Ascending aorta (tissue), 2 donors: ENCODE measurements at places on chromosomes 13 and 19. TPM values are rescaled to one million over a fixed set of nuclear protein-coding genes. Genes with fewer than 3 reads are reported as not detected.
A peak's percentile ranks its signal among the peaks of the same experiment; 100 is the strongest.

Gene CYP4F8
- not detected for total RNA-seq

Gene ICAM5
- total RNA-seq: 2.2 TPM

Gene PODNL1
- 12.9 TPM for total RNA-seq

Gene IQCN
- 51.2 TPM for total RNA-seq

Gene HSH2D
- not detected for total RNA-seq

- H3K27ac ChIP-seq: peak overlapping the region; percentile 61
- no peaks in the 10 kb centered on the region for H3K4me1 ChIP-seq
- H3K27me3 ChIP-seq: no peaks in the 10 kb centered on the region
- DNase-seq: no peak
- H3K36me3 ChIP-seq: no peaks in the 10 kb centered on the region
- H3K4me3 ChIP-seq: no peak overlapping the region
These were observed 89.3 kb downstream of the MIPEP start for GRCh38 chr13:23799945-23800344.

- H3K27me3 ChIP-seq: no peaks in the 10 kb centered on the region
- no peak overlapping the region for H3K4me3 ChIP-seq
- no peaks in the 10 kb centered on the region for H3K4me1 ChIP-seq
- H3K27ac ChIP-seq: no peak overlapping the region
- DNase-seq: no peak
- H3K36me3 ChIP-seq: no peaks in the 10 kb centered on the region
These were observed 223.5 kb downstream of the POSTN start for GRCh38 chr13:37375071-37375470.

- no peak for DNase-seq
- H3K4me1 ChIP-seq: no peaks in the 10 kb centered on the region
- no peak overlapping the region for H3K4me3 ChIP-seq
- H3K27ac ChIP-seq: no peak overlapping the region
These were observed 32.0 kb downstream of the MPHOSPH8 start for GRCh38 chr13:19665427-19665859.

GRCh38 chr13:71493189-71493588 lies 373.8 kb downstream of the DACH1 start:
- no peak overlapping the region for H3K4me3 ChIP-seq
- H3K27ac ChIP-seq: no peak overlapping the region
- H3K36me3 ChIP-seq: no peaks in the 10 kb centered on the region
- DNase-seq: no peak
- no peaks in the 10 kb centered on the region for H3K4me1 ChIP-seq
- H3K27me3 ChIP-seq: no peaks in the 10 kb centered on the region

GRCh38 chr13:57056601-57057180 lies 84.0 kb upstream of the PRR20A start:
- no peaks in the 10 kb centered on the region for H3K36me3 ChIP-seq
- no peak overlapping the region for H3K27ac ChIP-seq
- H3K4me1 ChIP-seq: no peaks in the 10 kb centered on the region
- no peak overlapping the region for H3K4me3 ChIP-seq

- no peaks in the 10 kb centered on the region for H3K27me3 ChIP-seq
- H3K27ac ChIP-seq: no peak overlapping the region
- H3K4me3 ChIP-seq: no peak overlapping the region
- DNase-seq: no peak
These were observed 201.5 kb downstream of the TM9SF2 start for GRCh38 chr13:99702687-99703319.

- DNase-seq: no peak
- no peak overlapping the region for H3K27ac ChIP-seq
- H3K4me1 ChIP-seq: peaks cover 15% of the 10 kb centered on the region
These were observed 141.7 kb upstream of the SERP2 start for GRCh38 chr13:44231786-44232516.

DNA sequence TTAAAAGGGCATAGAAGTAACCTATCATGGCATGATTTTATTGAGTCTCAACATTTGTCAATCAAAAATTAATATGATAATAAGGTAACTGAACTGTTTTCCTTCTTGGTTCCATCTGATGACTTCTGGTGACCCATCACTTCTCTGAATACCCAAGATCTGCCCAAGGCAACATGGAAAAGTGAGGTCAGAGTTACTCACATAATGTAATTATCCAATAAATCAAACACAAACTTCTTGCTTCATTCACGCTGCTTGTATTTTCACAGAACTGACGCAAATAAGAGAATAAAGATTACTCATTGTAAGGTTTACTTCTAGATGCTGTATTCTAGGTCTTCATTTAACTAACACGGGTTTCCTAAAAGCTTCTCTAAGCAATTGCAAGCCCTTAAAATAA lies 361.6 kb downstream of the RBM26 start:
- no peak overlapping the region for H3K4me3 ChIP-seq
- no peak overlapping the region for H3K27ac ChIP-seq

GRCh38 chr13:40063278-40063698 lies 407.8 kb downstream of the COG6 start:
- no peaks in the 10 kb centered on the region for H3K36me3 ChIP-seq
- no peak for DNase-seq
- H3K27ac ChIP-seq: peak overlapping the region; percentile 23
- H3K4me3 ChIP-seq: no peak overlapping the region
- H3K4me1 ChIP-seq: no peaks in the 10 kb centered on the region

- H3K27ac ChIP-seq: no peak overlapping the region
- H3K4me3 ChIP-seq: no peak overlapping the region
- DNase-seq: no peak
- H3K27me3 ChIP-seq: no peaks in the 10 kb centered on the region
- H3K36me3 ChIP-seq: no peaks in the 10 kb centered on the region
- H3K4me1 ChIP-seq: no peaks in the 10 kb centered on the region
These were observed 224.1 kb downstream of the SLITRK6 start for GRCh38 chr13:85575110-85575509.
